ENCODE measurements at places on chromosomes 13 and 19.

GRCh38 chr13:70816853-70817252, 708.6 kb upstream of the KLHL1 start:
- no peak for DNase-seq

DNA sequence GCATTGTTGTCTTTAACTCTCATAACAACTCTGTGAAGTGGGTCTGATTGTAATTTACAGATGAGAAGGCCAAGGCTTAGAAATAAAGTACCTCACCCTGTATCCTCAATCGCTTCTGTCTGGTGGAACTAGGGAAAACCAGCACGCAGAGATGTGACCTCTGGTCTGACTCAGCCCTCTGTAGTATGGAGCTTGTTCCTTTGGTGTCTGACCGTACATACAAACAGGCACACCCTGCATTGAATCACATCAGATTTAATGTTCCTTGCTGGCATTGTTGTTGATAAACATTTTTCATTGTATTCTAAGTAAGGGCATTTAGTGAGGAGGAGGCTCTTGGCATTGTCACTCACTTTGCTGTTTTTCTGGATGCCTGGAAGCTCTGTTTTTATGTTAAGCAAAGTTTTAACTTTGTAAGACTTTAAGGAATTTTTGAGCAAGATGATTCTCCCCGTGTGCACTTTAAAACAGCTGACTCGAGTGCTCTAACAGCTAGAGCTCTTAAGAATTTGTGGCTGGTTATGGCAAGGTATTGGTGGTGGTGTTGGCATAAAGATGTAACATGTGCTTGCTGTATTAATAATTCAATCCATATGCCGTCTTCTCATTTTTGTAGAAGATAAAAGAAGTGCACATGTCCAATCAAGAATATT, 89.0 kb upstream of the SPATA13 start:
- no peak for DNase-seq

- DNase-seq, result no peak
These were observed 17.6 kb downstream of the TJP3 start for GRCh38 chr19:3725640-3726310.

DNA sequence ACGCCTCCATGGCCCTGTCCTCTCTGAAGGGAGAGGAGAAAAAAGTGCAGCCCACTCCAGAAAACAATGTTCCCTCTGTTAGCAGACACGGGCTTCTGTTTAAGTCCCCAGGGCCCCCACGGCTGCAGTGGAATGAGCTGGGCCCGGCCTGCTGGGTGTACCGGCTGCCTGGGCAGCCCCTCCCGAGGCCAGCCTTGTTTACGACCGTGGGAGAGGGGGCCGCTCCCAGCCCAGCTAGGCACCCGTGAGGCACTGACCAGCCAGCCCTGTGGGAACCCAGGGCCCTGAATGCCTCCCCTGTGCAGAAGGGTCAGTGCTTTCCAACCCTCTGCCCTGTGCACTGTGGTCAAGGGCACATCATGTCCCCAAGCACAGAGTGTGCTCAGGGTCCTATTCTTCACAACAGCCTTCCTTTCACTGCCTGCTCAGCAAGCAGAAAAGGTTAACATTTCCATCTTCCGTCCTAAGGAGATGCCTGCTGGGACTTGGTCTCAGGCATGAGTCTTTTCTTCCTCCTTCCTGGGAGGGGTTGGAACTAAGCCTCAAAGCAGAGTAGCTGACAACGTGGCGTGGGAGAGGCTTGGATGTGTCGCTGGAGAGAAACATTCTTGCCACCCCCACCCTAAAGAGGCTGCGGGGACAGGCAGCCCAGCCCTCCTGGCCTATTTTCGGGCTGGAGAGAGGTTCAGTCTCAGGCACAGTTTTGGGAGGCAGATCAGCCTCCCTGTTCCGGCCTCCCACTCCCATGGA, 90.1 kb downstream of the RGCC start:
- no peak for DNase-seq

DNA sequence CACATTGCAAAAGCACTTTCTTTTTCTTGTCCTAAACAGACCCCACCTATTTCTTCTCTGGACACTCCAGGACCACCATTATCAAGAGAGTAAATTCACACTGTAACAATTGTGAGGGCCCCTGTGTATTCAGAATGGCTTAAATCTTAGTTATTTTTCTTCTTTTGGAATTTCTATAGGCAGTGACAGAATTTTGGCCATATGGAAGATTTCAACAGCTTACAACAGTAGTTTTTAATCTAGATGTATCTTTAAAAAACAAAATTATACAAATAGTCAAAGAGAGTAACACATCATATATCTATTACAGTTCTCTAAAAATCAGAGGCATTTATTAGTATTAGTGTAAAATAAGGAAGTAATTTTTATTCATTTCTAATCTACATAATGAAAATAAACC, 482.1 kb downstream of the LIG4 start:
- DNase-seq, result no peak

- DNase-seq, result no peak
These were observed 15.7 kb upstream of the LDLR start for GRCh38 chr19:11073568-11073967.

- DNase-seq, result no peak
These were observed 24.0 kb upstream of the OLFM4 start for GRCh38 chr13:53004573-53004972.

DNA sequence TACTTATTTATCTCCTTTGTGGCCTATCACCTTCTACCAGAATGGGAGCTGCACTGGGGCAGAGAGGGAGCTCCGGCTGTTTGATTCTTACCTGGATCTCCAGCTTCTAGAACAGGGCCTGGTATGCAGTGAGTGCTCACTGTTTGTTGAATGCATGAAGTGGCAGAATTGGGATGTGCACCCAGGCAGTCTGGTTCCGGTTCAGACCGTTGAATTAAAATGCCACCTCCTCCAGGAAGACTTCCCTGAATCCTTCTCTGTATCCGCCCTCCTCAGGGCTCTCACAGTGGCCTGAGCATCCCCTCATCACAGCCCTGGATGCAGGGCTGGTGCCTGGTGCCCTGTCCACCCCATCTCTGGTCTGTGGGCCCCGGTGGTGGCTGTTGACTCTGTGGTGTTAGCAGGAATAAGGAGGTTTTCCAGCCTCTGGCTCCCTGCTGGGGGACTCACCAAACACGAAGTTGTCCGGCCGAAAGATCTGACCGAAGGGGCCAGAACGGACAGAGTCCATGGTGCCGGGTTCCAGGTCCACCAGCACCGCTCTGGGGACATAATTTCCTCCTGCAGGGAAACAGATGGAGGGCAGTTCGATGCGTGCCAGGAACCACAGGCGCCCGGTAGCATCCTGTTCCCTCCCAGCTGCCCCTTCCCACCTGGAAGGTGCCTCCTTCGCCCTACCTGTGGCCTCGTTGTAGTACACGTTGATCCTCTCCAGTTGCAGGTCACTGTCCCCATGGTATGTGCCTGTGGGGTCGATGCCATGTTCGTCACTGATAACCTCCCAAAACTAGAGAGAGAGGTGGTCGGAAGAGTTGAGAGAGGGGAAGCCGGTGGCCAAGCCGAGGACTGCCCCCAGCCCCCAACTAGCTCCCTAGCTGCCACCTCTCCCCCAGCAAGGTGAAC, 1.0 kb downstream of the TUBB4A start:
- DNase-seq, result no peak

GRCh38 chr19:4692251-4693077, 22.3 kb upstream of the MYDGF start:
- DNase-seq, result no peak

DNA sequence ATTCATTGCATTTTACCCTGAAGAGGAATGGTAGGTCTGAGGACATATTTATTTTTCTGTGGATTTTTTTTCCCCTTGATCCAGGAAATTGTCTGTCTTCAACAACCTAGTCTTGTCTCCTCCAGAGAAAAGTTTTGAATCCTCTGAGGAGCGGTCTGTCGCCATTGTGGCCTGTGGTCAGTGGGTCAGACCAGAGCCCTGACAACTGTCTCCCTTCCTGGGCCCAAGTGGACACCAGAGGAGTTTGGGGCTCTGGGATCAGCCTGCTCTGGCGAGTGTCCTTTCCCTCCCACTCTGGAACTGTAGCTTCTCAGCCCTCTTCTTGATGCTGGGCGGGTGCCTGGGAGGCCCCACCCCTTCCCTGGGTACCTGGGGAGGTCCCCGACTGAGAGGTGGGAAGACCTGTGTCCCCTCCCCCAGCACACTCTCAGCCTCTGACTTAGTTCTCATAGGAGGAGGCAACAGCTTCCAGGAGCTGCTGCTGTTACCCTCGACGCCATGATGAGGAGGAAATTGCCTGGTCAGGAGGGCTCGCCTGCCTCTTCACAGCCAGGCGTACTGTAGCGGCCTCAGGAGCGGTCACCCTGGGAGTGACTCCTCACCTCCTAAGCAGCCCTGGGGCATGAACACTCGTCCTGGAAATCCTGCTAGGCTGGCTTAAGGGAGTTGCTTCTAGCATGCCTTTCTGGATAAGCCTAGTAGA, 110.3 kb downstream of the GGACT start:
- DNase-seq, result no peak

DNA sequence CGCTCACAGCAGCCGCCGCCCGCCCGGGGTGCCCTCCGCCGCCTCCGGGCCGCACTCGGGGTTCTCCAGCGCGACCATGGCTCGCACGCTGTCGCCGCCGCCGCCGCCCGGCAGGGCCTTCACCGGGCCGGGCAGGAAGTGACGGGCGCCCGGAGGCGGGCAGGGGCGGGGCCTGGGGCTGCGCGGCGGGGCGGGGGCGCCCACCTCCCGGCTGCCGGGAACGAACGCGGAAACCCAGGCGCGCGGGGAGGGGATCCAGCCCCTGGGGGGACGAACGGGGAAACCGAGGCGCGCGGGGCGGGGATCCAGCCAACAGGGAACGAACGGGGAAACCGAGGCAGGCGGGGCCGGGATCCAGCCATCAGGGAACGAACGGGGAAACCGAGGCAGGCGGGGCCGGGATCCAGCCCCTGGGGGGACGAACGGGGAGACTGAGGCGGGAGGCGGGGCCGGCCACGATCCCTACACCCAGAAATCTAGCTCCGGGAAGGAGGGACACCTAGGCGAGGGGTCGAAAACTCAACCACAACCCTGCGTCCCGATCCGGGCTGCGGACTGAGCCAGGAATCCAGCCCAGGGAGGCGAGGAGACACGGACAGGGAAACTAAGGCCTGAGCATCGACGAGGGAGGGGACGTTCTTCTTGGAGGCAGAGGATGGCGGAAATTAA, at the start of gene R3HDM4:
Gene R3HDM4, minus strand, starts transcription at position 140 of the 669 bp plus-strand sequence. Its CDS starts 62 bp downstream, at position 78.
- DNase-seq, result peak; percentile 85

DNA sequence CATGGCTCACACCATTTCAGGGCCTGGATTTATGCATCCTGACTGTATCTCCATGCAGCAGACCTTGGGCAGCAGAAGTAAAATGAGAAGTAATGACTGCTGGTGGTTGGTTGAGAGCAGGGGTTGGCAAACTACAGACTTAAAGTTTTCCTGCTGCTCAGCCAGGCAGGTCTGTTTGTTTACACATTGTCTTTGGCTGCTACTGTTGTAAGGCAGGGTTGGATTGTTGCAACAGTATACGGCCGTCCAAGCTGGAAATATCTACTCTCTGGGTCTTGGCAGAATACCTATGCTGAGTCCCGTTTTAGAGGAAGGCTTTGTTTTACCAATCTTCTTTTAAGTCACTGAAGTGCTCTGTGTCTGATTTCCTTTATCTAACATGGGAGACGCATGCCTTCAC, 13.5 kb downstream of the SNRNP70 start:
- DNase-seq, result no peak

GRCh38 chr13:79402074-79402635, 3.9 kb downstream of the RBM26 start:
- DNase-seq, result no peak

DNA sequence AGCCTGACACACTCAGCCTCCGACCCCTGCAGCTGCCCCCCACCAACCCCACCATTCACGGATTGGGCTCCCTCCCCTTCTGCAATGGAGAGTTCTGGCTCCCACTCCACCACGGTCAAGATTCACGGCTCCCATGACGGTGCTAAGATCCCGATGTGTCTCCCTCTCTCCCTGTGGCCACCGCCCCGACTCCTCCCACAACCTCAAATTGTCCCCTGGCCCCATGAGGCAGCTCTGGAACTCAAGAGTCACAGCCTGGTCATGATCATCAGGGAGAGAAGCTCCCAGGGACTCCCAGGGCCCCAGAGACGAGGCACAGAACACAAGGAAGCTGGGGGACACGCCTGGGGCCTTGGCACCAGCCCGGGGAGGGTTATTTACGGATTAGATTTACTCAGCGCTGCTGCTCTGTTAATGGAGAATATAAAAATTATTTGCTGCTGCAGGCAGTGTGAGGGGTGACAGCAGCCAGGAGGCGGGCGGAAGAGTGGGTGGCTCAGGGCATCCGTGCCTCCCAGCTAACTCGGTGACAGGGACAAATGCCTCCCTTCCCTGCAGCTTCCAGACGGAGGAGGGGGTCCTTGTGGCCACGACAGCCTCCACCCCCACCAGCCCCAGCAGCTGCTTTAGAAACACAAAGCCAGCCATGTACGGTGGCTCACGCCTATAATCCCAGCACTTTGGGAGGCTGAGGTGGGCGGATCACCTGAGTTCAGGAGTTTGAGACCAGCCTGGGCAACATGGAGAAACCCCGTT, 184.2 kb downstream of the PTPRS start:
- no peak for DNase-seq

- DNase-seq, result no peak
These were observed 6.3 kb upstream of the ZSWIM4 start for GRCh38 chr19:13788991-13789390.

- DNase-seq, result peak; percentile 96
These were observed 4.7 kb downstream of the EPS8L1 start for GRCh38 chr19:55080121-55080967.

DNA sequence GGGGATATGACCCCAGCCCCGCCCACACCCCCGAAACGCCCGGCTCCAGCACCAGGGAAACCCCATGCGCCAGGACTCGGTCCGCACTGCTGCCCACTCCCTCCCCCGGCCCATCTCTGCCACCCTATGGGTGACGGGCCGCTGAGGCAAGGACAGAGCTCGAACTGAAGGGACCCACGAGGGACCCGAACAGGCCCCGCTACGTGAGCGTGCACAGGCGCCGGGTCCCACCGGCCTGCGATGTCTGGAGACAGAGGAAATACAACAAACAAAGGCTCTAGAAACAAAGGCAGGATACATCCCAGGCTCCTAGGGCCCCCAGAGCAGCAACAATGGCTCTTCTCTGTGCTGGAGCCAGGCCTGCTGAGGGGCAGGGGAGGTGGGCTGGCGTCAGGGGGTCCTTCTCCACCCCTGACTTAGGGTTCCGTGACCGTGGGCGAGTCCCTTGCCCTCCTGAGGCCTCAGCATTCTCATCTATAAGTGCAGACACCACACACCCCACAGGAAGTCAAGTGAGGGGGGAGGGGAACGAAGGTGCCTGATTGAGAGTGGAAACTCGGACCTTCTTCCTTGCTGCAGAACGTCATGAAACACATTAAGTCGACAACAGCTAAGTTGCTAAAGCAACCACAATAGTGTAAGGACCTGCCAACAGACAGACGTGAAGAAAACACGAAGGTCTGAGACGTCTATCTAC, 3.1 kb downstream of the ABHD17A start:
- DNase-seq, result no peak

GRCh38 chr19:4429771-4430171, 27.3 kb downstream of the CHAF1A start:
- DNase-seq, result no peak

All from H54 (cell line).